ENCODE measurements at places on chromosomes 13 and 19.

DNA sequence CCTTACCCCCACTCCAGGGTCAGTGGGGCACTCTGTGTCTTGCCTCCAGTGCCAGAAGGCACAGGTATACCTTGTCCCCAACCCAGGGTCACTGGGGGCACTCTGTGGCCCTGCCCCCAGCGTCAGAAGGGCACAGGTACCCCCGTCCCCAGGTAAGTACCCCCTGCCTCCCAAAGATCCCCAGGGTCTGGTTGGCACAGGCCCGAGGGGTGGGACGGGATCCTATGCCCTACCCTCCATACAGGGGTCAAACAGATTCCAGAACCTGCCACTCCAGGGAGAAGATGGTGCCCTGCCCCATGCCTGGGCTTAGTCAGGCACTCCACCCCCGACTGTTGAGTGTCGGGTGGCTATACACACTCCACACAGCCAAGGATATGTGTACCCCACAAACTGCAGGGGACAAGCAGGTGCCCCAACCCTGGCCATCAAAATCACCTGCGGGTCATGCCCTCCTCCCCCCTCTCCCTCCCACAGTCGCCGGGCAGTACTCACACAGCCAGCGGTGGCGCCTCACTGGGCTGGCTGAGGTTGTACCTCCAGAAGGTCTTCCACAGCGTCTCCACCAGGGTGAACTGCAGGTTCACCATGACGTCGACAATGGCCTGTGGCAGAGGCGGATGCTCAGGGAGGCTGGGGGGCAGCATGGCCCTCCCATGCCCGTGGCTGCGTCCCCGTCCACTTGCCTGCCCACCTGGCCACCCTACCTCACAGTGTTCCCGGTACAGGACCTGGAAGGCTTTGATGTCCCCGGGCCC lies 13.8 kb downstream of the DCAF15 start:
- DNase-seq = no peak

DNA sequence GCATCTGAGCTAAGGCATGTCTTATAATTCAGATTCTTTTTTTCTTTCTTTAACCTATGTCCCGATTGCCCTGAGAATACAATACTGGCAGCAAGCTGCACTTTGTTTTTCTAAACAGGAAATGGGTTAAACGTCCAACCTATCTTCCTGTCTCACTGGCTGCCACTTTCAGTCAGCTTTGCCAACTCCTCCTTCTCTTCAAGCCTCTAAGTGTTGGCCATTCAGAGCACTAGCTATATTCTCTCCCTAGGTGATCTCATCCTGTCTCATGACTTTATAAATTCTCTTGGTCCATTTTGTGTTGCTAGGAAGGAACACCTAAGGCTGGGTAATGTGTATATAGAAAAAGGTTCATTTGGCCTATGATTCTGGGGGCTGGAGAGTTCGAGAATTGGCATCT lies 109.5 kb upstream of the TSC22D1 start:
- DNase-seq = no peak

DNA sequence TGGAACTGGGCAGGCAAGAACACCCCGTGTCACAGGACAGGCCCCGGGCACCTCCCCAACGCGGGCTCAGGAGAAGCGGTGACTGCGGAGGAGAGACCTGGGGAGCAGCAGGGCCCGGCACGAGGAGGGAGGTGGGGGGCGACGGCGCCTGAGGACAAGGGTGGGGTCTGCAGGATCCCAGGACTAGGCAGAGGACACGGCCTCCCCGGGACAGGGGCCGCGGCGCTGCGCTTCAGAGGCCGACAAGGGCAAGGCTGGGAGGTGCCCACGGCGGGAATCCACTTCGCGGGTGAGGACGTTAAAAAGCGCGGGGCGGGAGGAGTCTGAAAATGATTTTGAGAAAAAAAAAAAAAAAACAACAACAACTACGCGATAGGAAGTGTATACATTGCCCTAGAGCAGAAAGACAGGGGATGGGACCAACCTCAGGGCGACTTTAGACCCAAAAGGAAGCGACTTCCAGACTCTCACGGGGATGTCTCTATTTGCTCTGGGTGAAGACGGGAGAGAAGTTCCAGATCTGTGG lies 44.9 kb downstream of the ZNF611 start:
- peak; percentile 4 for DNase-seq

GRCh38 chr13:24129914-24130774 lies 30.4 kb upstream of the SPATA13 start:
- no peak for DNase-seq

DNA sequence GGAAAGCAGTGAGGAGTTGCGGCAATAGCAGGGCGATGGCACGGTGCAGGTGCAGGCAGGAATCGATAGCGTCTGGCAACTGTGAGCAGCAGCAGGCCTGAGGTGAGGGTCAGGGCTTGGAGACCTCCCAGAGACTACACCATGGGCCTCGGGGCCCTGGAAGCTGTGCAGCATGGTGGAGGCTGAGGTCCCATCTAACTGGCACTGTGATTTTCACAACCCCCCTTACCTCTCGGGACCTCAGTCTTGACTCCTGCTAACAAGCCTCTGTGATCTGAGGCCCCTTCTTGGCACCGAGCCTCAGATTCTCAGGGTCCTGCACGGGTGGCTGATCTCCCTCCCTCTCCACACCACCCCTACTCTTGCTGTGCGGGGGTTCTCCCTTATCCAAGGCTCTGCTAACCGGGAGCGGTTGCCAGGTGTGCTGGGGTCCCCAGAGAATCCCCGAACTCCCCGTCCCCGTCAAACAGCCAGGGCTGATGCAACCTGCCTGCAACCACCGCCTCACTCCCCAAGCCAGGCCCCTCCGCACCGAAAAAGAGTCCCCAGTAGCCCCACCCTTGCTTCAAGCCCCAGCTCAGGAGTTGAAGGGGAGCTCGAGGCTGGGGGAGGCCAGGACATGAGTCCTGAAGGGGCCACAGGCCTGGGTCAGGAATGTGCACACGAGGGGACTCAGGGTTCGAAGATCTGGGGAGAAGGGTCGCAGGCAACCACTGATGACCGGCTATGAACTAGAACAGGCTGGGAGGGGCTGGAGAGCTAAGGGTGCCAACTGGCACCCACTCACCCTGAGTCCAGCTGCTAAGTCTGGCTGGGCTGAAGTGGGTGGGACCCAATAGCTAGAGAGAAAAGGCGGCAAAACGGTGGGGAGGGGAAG lies 4.8 kb upstream of the ATF5 start:
- DNase-seq = no peak
